ENCODE measurements at places on chromosomes 6 and 20.
A peak's percentile ranks its signal among the peaks of the same experiment; 100 is the strongest.

DNA sequence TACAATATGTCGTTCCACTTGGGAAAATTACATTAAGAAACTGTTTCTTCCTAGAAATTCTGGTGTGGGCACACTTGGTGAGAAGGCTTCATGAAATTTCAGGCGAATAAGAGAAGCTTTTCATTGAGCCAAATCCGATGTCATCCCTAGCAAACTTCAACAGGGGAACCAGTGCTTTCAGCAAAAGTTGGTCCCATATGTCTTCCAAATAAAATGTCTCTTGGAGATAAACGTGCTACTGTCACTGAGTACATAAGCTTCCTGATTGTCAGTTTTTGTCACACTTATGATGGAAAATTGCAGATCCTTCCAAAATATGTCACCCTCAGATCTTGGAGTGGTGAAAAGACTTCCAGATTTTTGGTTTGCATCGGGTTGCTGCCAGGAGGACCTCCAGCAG is 31.1 kb upstream of the SLC35A1 start:
- no peak for DNase-seq

- DNase-seq = no peak
These were observed 62.1 kb upstream of the CNKSR3 start for GRCh38 chr6:154572556-154572955.

DNA sequence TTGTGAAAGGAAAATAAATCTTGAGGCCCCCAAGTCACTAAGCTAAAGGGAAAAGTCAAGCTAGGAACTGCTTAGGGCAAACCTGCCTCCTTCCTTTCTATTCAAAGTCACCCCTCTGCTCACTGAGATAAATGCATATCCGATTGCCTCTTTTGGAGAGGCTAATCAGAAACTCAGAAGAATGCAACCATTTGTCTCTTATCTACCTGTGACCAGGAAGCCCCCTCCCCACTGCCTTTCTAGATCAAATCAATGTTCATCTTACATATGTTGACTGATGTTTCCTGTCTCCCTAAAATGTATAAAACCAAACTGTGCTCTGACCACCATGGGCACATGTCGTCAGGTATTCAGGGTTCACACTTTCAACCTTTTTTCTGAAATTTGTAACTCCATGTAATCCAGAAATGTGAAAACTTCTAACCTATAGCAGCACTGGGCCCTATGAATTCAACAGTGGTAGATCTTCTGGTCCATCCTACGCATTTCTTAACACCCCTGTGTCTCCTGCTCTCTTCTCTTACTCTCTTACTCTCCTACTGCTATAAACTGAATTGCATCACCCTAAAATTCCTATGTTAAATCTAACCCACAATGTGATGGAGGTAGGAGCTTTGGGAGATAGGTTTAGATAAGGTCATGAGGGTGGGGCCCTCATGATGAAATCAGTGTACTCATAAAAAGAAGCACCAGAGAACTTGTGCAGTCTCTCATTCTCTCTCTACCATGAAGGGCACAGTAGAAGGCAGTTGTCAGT is 89.3 kb downstream of the EPB41L2 start:
- DNase-seq = no peak

DNA sequence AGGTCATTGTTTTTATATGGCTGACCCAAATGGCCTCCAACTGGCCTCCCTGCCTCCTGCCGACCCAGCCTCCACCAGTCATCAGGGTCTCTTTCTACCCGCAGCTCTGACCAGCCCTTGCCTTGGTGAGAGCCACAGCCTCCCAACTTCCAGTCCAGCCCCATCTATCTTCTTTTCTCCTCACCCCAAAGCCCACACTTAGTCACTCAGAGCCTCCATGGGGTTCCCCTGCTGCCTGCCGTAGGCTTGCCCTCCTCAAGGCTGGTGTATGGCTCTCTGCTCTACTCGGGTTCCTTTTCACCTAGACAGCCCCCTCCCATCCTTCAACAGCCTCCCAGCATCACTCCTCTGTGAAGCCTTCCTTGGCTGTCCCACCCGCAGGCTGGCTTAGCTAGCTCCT is 18.2 kb downstream of the TCF15 start:
- no peak for DNase-seq

GRCh38 chr20:59223182-59223601 is 59.6 kb downstream of the ZNF831 start:
- peak; percentile 3 for DNase-seq

DNA sequence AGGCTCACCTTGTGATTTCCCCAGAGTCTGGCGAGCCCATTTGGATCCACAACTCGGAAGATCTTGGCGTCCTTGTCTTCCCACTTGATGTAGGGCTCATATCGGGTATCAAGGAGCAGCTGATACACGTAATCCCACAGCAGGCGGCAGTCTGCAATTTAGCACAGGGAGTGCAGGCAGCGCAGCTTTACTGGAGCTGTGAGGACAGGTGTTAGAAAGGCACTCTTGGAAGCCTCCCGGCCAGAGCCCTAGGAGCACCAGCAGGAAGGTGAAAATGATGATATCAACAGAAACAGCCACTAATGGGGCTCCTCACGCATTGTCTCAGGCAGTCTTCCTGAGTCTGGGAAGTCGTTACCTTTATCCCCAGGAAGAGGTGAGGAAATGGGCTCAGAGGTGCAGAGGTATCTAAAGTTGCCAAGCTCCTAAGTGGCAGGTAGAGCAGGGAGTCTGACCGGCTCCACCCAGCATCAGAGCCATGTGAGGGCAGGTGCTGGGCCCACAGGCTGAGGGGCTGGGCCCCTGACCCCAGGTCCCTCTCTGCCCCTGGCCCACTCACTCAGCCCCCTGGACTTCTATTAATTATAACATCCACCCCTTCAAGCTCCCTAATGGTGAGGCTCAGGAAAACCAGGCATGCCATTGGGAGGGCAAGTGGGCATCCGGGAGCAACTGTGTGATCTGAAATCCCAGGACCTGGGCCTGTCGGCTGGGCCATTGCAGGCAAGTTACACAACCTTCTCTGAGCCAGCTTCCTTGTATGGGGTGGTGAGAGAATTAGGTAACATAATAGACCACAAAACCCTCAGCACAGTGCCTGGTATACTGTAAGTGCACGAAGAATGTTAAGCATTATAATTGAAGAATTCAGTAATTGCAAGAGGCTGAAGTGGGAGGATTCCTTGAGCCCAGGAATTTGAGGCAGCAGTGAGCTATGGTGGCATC is 18.3 kb downstream of the ETV7 start:
- DNase-seq = peak; percentile 85

DNA sequence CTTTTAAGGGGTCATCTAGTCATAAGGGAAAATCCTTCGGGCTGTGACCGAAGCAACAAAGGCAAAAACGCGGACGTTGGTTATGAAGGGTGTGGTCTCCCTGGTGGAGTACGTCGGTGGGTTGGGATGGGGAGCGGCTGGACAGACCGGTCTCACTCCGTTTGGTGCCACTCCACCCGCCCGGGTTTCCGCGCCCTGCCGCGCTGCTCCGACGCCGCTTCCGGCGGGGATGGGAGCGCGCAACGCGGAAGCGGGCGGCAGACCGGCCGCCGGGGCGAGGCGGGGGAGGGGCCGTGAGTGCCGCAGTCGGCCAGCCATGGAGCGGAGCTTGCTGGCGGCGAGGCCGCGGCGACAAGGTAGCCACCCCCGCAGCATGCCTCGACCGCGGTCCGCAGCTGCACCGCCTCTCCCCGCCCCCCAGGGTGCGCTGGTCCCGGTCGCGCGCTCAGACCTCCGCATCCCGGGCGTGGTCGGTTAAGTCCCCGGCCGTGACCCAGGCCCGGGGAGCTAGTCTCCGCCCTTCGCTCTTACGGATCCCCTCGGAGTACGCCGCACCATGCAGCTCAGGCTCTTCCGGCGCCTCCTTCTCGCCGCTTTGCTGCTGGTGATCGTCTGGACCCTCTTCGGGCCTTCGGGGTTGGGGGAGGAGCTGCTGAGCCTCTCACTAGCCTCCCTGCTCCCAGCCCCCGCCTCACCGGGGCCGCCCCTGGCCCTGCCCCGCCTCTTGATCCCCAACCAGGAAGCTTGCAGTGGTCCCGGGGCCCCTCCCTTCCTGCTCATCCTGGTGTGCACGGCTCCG is at the start of gene B3GALT4:
Gene B3GALT4, plus strand, starts transcription at position 260 of the 799 bp plus-strand sequence. Its CDS starts 297 bp downstream, at position 557.
- DNase-seq = peak; percentile 65
